Caco-2 (cell line): ENCODE measurements at places on chromosomes 3 and 15.

GRCh38 chr3:29606416-29606815, 325.5 kb downstream of the RBMS3 start:
- DNase-seq: no peak

- DNase-seq: peak; percentile 48
These were observed 178.5 kb upstream of the ZBTB20 start for GRCh38 chr3:115325539-115325938.

- DNase-seq: no peak
These were observed 43.1 kb upstream of the SACM1L start for GRCh38 chr3:45646051-45646585.

- DNase-seq: no peak
These were observed 78.3 kb upstream of the ALDH1L1 start for GRCh38 chr3:126258670-126259069.

DNA sequence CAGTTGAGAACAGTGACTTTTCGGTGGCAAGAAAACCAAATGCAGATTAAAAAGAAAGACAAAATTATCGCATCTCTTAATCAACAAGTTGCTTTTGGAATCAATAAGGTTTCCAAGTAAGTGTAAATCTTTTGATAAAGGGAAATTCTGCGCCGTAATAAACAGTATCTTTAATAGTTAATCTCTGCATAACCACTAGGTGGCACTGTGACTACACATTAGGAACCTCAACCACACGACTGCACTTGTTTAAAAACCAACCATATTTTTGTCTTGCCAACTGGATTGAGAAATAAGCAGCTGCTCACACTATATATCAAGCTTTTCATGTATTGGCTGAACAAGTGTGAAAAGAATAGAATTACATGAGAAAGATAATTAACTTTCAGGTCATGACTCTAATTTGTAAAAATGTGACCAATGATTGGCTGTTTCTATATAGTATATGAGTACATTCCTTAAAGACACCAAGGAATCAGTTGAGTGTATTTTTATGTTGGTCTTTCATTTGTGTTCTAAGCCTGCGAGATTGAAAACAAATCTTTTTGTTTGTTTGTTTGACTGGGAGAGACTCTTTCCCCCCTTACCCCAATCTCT, 72.7 kb downstream of the DZIP3 start:
- peak; percentile 33 for DNase-seq

DNA sequence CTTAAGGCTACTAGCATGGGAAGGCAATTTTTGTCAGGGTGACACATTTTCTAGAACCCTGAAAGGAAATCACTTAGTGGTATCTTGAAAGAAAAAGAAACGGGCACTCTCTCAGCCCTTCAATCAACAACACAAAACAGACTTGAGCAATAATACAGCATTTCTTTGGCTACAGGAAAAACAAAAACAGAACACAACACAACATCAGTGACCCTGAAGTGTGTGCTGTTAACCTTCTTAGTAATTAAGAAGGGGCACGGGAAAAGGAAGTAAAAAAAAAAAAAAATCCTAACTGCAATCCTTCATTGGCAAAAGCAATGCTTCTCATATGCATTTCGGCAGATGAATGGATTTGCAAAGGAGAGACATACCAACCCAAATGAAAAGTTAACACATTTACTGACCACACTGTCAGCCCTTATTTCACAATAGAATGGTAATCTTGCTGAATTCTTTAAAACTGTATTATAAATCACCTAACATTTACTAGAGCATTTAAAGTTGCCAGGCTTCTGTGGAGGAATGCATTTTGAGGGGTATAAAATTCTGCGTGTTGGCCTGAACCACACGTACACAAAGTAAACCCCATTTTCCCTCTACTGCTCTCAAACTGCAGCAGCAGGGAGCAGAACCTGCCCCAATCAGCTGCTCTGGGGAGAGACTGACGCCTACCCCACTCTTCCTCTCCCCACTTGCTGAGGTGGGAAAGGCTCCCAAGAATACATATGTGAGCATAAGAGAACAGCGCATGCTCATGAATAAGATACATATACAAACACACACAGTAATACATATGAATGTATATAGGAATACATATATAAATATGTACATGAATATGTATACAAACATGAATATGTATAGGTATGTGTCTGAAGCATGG, 198.5 kb downstream of the FOXP1 start:
- no peak for DNase-seq

GRCh38 chr3:52890735-52891134, 6.6 kb downstream of the STIMATE start:
- DNase-seq: no peak

DNA sequence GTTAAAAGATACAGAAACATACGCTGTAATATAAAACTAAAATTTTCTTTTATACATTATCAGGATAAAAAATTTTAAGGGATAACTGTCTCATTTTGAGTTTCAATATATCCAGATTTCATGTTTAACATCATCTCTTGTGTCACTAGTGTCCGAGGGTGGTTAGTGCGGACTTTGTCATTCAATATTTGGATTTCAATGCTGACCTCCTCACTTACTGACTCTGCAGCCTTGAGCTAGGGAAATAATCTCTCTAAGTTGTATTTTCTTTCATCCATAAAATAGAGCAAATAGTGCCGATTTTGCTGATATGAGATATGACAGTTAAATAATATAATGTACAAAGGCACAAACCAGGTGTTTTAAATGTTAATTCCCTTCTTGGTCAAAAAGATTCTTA, 203.2 kb downstream of the CPNE4 start:
- DNase-seq: no peak

DNA sequence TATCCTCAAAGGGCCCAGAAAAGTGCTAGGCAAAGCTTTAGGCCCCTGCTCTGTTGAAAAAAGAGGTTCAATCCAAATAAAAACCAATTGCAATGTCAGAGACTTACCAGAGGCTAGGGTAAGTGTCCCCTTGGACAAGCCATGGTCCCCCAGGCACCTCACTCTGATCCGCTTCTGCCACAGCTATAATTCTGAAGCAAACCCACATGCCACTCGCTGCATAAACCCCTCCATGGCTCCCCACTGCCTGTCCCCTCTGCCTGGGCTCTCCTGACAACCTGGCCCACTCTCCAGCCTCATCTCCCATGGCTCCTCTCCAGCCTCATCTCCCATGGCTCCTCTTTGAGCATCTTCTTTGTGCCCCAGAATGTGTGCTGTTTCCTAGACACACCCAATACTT, 169.6 kb upstream of the TLE3 start:
- no peak for DNase-seq

DNA sequence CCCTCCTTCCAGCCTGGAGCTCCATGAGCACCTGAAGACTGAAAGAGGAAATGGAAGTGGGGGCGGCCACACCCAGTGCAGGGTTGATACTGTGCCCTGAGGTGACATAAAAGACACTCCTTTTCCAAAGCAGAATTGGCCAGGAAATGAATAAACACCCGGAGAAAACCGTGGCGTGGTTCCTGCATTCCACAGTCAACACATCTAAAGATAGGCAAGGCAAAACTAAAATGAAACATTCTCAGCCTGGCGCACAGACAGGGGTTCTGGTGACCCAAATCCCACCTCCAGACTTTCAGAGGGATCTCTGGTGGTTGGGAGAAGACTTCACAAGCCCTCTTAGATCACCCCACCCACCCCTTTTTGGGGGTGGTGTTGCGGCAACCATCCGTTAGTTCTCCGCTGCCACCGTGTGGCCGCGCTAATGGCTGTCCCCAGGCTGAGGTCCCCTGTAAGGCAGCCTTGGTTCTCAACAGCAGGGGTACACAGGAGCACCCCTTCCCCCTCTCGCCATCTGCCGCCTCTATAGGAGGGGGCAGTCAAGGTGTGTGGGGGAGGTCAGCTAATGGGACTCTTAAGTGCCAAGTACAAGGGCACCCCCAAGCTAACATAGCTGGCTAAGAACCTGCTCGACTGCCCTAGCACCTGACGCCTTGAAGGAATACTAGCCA, 2.5 kb upstream of the MST1R start:
- peak; percentile 72 for DNase-seq

- no peak for DNase-seq
These were observed 656.3 kb upstream of the TGFBR2 start for GRCh38 chr3:29949940-29950616.

- no peak for DNase-seq
These were observed 29.8 kb upstream of the FAM98B start for GRCh38 chr15:38424101-38424552.

- DNase-seq: peak; percentile 95
These were observed 46.3 kb downstream of the LSM3 start for GRCh38 chr3:14224895-14225294.

DNA sequence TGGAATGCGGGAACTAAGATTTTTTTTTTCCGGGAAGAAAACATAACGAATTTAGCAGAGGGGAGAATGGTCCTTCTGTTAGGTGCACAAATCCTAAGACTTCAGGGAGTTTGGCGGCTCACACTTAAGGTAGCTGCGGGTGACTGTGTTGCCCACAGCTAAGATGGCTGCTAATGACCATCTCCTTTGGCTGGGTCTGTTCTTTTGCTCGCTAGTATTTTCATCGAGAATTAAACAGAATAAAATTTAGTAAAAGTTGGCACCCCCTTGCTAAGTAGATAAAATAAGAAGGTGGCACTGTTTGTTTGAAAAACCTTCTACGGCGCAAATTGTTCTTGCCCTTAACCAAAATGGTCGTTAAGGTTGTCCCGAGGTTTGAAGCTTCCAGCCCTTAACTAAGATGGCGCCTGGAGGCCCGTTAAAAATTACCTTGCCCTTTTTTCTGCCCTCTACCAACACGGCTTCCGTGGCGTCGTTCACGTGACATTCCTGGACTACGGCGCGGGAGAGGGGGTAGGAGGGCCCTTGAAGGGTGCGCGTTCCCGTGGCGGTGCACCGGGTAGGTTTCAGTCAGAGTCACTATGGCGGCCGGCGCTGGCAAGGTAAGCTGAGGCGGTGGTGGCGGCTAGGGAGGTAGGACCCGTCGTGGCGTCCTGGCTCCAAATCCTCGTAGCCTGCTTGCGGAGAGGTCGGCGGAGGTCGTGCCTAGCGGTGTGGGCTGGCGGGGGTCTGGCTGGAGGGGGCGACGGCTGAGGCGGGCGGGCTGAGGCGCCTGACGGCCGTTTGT, at the start of gene SLMAP:
SLMAP (plus strand) TSS at position 569 of the 787 bp plus-strand sequence. CDS start 1,343 bp downstream, outside the sequence.
- peak; percentile 96 for DNase-seq

DNA sequence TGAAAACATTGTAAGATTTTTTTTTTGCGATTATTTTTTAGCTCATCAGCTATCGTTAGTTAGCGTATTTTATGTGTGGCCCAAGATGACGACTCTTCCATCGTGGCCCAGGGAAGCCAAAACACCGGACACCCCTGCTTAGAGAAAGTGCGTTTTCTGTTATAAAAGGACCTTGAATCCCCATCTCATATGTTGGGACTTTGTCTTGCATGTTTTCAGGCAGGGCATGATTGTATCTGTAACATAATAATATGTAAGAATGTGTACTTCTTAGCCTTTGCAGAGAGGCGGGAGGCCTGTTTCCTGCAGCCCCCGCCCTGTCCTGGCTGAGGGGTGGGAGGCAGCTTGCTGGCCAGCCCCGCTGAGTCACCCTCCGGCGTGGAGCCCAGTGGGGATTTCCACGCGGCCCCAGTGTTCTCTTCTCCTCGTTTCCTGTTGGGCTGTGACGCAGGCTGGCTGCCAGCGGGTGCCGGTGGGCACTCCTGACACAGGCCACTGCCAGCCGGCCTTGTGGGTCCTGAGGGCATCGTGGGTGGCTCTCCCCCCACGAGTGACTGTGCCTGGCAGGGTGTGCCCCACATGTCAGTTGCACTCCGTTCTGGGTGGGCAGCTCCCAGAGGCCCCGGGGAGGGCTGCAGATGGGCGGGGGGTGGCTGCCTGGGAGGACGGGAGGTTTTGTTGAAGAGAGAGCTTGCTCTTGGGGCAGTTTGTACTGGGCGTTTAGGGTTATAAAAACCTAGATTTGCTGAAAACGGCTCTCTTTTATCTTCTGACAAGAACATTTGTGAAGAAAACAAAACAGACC, 55.6 kb downstream of the SMAD3 start:
- no peak for DNase-seq

GRCh38 chr3:11554236-11554610, 89.5 kb downstream of the VGLL4 start:
- no peak for DNase-seq

GRCh38 chr15:35443376-35443775, 102.6 kb downstream of the DPH6 start:
- DNase-seq: no peak

DNA sequence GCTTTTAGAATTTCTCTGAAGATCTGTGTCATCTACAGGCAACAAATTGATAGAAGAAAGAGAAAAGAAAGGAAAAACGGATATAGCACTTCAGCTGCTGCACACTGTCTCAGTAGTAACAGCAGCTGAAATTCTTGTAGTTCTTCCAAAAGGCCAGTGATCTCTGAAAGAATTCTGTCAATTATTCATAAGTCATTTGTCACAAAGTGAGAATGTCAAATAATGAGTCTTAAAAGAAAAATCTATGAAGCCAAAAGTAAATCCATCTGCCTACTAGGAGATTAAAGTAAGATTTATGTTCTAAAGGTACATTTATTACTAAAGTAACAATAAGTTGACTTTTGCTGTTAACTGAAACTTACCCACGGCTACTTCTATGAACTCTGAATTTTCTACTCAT, 24.6 kb downstream of the IFT80 start:
- DNase-seq: peak; percentile 8

DNA sequence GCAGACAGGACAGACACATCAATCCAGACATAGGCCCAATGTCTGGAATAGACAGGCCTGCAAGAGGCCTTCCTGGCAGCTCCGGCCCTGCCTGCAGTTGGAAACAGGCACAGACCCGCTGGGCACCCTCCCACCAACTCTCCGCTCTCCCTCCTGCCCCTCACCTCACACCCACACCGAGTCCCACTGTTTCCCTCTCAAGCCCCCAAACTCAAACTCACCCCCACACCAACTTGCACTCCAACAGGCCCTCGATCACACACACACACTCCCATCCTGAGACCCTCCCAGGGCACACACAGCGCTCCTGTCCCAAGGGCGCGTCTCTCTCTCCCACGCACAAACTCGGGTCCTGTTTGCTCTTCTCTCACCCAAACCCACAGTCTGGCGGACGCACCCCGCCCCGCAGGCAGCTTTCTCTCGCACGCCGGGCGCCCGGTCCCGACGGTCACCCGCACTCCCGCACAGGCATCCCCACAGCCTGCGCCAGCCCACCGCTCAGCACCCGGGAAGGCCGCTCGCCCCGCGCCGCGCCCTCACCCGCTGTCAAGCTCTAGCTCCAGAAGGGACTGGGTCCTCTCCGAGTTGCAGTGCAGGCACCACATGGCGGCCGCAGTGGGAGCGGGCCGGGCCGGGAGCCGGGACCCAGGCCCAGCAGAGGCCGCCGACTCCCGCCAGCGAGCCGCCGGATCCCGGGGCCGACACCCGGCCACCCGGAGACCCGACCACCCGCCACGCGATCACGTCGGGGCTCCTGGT, 106.2 kb downstream of the IQSEC1 start:
- DNase-seq: peak; percentile 21

DNA sequence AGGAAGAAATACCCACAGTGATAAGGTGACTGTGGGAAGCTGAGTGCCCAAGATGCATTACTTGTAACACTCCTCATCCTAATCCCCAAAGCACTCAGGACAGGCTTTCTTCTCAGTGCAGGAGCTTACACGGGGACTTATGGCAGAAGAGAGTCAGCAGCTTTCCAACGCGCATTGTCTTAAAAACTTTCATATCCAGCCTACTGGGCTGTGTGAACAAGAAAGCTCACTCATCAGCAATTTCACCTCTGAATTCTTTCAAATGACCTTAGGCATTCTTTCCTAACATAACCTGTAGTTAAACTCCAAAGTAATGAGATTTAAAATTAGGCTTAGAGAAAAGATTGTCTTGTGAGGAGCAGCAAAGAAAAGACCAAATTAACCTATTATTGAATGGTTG, 132.3 kb downstream of the KCNAB1 start:
- DNase-seq: no peak

GRCh38 chr3:196222876-196223595, 6.7 kb downstream of the SLC51A start:
- no peak for DNase-seq
